Activated CD8-positive, alpha-beta memory T cell treated with anti-CD3 and anti-CD28 coated beads for 1 hour (primary cell): ENCODE measurements at places on chromosomes 5 and 9.

GRCh38 chr5:94614156-94614805, 4.1 kb downstream of the KIAA0825 start:
- no peak for DNase-seq

- DNase-seq, result no peak
These were observed 160.5 kb downstream of the DOCK2 start for GRCh38 chr5:169797577-169797976.

DNA sequence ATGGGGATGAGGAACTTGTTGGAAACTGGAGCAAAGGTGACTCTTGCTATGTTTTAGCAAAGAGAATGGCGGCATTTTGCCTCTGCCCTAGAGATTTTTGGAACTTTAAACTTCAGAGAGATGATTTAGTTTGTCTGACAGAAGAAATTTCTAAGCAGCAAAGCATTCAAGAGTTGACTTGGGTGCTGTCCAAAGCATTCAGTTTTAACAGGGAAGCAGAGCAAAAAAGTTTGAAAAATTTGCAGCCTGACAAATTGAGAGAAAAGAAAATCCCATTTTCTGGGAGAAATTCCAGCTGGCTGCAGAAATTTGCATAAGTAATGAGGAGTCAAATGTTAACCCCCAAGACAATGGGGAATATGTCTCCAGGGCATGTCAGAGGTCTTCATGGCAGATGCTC, 682.3 kb upstream of the ST8SIA4 start:
- DNase-seq, result no peak

GRCh38 chr5:175629261-175629660, 28.6 kb upstream of the HRH2 start:
- DNase-seq, result no peak

- DNase-seq, result no peak
These were observed 146.2 kb upstream of the RASA1 start for GRCh38 chr5:87121304-87122150.

DNA sequence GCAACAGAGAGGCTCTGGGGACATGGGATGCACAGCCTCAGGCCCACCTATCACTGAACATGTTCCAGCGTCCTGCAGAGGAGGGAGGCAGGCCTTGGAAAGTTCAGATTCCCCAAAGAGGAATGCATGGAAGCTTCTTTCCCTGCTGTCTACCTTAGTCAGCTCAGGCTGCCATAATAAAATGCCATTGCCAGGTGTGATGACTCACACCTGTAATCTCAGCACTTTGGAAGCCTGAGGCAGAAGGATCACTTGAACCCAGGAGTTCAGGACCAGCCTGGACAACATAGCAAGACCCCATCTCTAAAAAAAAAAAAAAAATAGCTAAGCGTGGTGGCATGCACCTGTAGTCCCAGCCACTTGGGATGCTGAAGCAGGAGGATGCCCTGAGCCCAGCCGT, 24.5 kb upstream of the TOR1B start:
- DNase-seq, result no peak

DNA sequence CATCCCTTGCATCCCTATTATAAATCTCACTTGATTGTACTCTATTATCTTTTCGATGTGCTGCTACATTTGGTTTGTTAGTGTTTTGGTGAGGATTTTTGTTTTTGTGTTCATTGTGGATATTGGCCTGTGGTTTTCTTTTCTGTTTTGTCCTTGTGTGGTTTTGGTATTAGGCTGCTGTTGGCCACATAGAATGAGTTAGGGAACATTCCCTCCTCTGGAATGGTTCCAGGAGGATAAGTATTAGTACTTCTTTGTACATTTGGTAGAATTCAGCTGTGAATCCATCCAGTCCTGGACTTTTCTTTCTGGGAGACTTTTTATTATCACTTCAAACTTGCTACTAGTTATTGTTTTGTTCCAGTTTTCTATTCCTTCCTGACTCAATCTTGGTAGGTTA, 287.2 kb downstream of the CWC27 start:
- no peak for DNase-seq

DNA sequence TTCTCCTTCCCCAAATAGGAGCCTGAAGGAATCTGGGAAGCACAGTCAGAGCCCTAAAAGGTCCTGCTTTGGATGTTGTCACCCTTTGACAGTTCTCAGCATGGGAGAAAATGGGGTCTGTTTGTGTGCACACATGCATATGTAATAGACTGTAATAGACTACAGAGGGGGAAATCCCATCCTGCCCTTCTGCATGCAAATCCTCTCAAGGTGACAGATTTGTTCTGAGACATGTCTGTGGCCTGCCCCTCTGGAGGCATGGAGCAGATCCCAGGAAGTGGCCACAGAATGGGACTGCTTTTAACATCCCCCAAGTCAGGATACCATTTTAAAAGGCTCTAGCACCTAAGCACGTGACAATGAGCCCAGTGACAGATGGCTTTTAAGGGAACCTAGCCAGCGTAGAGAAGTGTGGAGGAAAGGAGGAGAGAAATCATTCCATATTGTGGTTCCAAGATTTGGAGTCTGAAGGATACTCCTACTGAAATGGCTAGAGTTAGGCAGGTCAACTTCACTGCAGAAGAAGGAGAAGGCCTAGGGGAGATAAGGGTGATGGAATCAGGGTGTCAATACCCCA, 483.5 kb downstream of the SPOCK1 start:
- DNase-seq, result no peak

GRCh38 chr9:13673348-13673747, 393.9 kb upstream of the MPDZ start:
- DNase-seq, result no peak

DNA sequence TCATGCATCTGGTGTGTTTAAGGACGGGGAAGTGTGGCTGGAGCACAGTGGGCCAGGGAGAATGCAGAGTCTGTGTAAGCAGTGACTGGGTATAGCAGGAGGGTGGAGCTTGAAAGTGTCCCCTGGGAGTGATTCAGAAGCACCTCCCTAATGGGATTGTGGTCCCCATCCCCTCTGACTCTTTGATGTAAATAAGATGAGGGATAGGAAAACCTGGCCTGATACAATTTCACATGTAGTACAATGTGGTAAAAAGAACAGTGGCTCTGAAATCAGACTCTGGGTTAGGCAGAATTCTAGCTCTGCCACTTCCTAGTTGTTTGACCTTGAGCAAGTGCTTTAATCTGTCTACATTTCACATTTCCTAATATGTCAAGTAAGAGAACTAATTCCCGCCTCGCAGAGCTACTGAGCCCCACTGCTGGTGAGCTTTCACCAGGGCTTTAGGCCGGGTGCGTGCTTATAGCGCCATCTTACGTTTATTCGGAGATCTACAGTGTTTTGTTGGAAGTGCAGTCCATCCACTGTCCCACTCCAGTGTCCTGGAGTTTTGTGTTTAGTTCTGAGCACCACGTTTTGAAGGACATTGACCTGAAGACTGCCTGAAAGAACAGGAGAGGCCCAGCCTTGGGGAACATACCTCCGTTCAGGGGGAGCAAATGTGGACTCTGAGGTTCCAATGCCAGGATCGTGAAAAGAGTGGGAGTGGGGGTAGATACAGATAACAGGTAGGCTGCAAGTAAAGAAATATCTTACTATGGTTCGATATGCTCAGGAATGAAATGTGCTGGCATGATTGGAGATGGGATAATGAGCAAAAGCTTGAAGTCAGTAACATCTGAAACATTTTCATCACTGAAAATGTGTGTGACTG, 51.2 kb upstream of the TESK1 start:
- no peak for DNase-seq

GRCh38 chr5:123000731-123001130, 35.8 kb downstream of the PPIC start:
- DNase-seq, result no peak

GRCh38 chr5:68273717-68274409, 58.3 kb downstream of the PIK3R1 start:
- no peak for DNase-seq

GRCh38 chr9:128266868-128267590, 8.8 kb downstream of the GOLGA2 start:
- DNase-seq, result no peak

DNA sequence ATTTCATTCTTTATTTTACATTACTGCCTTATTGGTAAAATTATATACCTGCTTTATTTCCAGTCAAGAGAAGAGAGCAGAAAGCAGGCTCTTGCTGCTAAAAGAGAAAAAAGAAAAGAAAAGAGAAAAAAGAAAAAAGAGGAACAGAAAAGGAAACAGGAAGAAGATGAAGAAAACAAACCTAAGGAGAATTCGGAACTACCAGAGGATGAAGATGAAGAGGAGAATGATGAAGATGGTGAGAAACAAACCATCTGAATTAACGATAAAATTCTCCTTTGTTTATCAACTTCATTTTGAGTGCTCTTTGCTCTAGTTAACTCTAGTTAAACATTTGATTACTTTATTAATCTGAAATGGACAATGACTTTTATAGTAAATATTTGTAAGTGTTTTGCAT, 23.5 kb upstream of the EIF4EBP3 start:
- no peak for DNase-seq

GRCh38 chr5:73950441-73950873, 324.5 kb downstream of the ARHGEF28 start:
- DNase-seq, result no peak

GRCh38 chr9:114060711-114061110, 17.4 kb downstream of the AMBP start:
- DNase-seq, result no peak

- DNase-seq, result no peak
These were observed 91.6 kb downstream of the DMAC1 start for GRCh38 chr9:7707934-7708333.

- DNase-seq, result no peak
These were observed 172.3 kb downstream of the ATP10B start for GRCh38 chr5:160679567-160680309.

GRCh38 chr9:70861797-70862196, 259.6 kb downstream of the TRPM3 start:
- no peak for DNase-seq

GRCh38 chr5:132095424-132095972, 21.9 kb downstream of the CSF2 start:
- DNase-seq, result no peak

- DNase-seq, result no peak
These were observed 218.0 kb downstream of the PIK3R1 start for GRCh38 chr5:68433526-68433922.

DNA sequence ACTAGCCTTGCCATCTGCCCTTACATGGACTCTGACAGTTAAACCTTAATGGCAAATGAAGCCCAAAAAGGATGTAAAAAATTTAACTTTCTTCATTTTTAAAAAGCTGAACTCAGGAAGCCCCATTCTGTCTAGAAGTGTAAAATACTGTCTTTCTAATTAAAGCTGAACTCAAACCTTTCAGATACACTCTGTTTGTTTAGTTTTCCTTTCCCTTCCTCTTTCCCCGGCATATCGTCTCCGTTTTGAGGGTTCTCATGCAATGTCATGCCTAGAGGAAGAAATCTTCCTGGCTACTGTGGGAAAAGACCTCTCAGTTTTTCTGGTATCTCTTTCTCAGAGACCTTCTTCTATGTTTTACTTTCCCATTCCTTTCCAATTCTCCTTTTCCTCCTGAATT, 841.5 kb downstream of the DTWD2 start:
- no peak for DNase-seq
